Fibroblast of mammary gland (primary cell): ENCODE measurements at places on chromosomes 16 and 17.

DNA sequence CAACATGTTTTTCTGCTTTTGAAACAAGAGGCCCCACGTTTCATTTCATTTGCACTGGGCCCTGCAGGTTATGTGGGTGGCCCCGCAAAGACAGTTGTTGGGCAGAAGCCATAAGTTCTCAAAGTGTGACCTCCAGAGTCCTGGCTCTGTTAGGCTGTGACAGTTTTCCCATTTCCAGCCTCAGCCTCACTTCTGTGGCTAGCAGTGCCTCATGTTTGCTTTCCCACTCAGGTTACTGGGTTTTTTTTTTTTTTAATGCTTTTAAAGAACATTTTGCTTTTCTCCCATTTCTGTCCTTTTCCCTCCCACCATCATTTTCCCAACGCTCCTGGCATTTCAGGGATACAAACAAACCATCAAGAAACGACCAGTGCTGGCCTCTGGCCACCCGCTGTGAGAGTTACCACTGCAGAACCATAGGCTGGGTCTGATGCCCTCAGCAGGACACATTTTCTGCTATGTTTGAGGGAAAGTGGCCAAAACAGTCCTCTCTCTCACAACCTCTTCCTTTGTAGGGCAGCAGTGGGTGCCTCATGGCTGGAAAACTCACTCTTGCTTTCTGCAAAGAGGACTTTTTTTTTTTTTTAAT is 159.0 kb upstream of the MPHOSPH6 start:
- no peak for DNase-seq

DNA sequence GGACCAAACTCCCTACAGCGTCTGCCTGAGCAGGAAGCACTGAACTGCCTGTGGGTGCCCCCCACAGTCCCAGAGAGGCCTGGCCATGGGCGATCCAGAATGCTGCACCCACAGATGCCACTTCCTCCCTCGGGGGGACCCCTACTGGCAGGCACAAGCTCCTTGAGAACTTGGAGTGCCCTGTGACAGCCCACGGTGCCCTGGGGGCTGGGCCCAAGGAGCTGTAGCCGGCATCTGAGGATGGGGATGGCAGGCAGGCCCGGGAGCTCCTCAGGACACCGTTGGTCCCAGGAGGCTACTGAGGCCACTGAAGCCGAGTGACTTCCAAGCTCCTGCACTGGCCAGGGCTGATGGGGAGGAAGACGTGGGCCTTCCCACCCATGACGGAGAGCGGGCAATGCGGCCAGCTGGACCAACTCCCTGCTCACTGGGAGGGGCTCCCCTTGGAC is 15.1 kb upstream of the RASD1 start:
- no peak for DNase-seq

- DNase-seq: no peak
These were observed 97.9 kb downstream of the HS3ST3B1 start for GRCh38 chr17:14398766-14399165.

DNA sequence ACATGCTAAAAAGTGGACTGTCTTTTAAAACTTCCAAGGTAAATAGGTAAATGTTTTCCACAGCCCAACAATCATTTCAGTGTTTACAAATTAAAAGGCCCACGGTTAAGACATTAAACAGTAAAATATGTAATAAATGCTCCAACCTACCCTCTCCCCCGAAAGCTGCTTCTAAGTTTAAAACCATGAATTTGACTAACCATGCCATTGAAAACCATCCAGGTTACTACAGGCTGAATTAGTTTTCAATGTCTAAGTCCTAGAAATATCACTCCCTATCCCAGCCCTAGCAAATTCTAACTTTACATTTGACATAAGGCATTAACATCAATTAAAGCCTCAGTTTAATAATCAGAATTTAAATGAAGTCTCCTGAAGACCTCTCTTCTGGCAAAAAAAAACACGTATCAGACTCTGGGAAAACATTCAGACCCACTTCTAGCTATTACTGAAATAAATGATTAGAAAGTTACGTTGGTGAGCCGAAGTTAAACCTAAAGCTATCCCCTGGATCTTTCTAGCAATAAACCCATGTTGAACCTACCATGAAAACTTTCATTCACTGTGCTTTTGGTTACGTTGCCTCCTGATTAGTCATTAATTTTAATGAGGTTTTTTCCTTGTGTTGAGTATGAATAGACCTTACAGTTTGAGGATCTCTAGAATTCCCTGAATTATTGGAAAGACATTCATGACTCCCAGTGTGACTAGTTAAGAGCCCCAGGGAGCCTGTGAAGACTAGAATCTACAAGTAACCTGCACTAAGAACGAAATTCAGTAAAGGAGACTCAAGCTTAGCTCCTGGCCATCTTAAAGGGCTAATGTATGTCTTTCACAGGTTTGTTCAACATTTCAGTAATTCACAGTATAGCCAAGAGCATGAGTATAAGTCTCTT is 1.7 kb upstream of the POLG2 start:
- peak; percentile 27 for DNase-seq

GRCh38 chr16:17106243-17106791 is 364.4 kb downstream of the XYLT1 start:
- no peak for DNase-seq

DNA sequence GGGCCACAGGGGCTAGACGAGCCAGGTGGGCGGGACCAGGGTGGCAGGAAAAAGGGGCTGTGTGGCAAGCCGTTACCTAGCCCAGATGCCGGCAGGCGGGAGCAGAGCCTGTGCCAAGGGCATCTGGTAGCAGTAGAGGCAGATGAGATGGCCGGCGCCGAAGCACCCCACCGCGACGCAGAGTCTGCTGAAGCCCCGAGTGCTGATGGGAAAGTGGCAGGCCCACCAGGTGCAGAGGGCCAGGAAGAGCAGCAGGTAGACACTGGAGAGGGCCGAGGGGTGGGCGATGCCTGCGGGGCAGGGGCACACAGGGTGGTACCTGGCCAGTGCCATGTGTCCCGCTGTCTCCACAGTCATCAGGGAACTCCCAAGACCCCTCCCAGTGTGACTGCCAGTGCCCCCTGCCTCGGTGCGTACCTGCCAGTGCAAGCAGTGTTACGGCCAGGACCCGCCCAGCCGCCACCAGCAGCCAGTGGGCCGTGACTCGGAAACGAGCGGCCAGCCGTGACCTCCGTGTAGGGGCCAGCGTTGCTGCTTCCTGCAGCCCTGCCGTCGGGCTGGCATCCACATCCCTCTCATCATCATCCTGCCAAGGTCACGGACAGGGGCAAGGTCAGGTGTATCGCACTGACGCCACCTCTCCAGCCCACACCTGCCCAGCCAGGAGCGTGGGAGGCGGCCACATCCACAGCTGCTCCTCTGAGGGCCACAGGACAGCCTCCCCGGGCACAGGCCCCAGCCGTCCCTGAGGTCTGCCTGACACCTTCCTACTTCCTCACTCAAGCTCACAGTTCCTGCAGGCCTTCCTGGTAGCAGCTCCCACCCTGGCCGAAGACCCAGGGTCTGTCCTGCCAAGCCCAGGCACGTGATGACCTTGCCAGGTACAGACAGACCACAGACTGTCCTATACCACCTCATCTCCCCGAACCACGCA is 32.1 kb downstream of the CTU2 start:
- DNase-seq: no peak

DNA sequence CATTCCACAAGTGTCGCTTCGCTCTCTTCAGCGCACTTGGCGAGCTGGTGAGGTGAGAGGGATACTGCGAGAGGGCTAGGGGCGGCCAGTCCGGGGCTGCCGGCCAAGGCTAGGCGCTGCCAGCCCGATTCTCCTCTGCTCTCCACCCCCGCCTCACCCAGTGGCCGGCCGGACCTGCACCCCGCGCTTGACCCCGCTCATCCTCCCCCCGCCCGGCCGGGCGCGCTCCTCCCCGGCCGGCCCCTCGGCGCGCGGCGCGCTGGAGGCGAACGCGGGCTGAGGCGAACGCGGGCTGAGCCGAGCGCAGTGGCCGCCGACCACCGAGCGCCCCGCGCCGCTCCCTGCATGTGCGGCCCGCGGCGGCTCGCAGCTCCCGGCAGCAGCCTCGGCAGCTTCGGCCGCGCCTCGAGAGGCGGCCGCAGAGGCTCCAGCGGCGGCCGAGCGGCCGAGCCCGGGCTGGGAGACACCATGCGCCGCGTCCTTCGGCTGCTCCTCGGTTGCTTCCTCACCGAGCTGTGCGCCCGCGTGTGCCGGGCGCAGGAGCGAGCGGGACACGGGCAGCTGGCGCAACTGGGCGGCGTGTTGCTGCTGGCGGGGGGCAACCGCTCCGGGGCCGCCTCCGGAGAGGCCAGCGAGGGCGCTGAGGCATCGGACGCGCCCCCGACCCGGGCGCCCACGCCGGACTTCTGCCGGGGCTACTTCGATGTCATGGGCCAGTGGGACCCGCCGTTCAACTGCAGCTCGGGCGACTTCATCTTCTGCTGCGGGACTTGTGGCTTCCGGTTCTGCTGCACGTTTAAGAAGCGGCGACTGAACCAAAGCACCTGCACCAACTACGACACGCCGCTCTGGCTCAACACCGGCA is at the start of gene SHISA9:
Gene SHISA9 (plus strand): TSS at position 2 of the 865 bp plus-strand sequence.
- no peak for DNase-seq

DNA sequence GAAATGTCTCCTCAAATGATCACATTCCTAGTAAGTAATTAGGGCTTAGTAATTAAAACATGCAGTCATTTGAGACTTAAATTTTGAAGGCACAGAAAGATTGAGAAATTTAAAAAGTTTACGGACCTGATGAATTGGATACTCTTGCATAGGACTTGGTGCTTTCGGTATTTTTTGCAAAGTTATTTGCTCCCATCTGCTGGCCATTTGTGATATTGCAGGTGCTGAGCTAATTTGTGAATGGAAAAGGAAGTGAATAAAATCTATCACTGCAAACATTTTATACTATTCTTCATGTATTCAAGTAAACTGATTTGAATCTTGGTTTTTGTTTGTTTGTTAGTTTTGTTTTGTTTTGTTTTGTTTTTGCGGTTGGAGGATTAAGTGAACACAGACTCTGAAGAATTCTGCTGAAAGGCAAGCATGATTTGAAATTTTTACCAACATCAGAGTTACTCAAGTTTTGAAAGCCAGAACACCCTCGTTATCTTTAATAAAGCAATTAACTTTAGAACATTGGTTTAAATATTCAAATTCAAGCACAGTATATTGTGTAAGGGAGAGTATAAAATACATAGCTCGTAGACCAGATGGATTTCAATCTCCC is 689.5 kb upstream of the RBFOX1 start:
- DNase-seq: peak; percentile 50

DNA sequence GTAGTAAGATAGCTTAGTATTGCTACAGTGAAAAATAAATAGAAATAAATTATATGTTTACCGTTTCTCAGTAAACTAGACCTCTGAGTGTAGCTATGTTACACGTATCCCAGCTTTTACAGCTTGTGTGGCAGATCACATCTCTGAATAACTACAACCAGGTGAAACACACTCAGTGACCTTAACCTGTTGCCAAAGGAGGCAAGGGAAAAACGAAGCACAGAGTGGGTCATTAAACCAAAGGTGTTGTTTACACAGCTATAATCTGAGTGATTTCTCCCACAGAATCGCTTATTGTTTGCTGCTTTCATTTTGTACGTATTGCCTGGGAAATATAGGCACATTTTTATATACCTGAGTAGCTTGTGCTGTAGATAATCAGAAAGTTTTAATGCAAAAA is 688.2 kb upstream of the KIF2B start:
- no peak for DNase-seq

GRCh38 chr16:53708490-53708889 is 4.5 kb downstream of the FTO start:
- no peak for DNase-seq

DNA sequence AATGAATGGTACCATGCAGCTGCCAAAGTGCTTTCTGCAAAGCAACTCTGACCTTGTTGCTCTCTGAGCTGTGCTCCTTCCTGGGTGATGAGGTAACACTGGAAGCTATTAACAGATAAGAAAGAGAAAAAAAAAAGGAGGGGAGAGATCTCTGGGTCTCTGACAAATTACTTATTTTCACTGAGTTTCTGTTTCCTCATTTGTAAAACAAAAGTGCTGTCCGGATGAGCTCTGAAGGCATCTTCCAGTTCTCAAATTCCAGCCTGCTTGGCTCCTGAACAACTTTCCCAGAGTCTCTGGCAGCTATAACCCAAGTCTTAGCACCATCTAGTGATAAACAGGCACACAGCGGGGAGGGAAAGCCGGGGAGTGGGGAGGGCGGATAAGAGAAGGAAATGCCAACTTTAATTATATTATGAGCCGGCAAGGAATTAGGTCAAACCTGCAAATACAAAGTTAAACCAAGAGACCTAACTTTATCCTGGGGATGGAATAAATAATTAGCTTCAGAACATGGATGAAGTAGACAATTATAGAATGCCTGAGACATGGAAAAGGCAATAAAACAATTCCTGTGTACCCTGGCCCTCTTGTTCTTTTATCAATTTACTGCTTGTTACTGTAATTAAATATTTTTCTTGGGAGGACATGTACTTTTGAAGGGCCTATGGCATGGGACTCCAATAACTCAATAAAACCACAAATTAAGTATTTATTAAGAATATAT is 61.3 kb upstream of the KIFC3 start:
- peak; percentile 79 for DNase-seq

DNA sequence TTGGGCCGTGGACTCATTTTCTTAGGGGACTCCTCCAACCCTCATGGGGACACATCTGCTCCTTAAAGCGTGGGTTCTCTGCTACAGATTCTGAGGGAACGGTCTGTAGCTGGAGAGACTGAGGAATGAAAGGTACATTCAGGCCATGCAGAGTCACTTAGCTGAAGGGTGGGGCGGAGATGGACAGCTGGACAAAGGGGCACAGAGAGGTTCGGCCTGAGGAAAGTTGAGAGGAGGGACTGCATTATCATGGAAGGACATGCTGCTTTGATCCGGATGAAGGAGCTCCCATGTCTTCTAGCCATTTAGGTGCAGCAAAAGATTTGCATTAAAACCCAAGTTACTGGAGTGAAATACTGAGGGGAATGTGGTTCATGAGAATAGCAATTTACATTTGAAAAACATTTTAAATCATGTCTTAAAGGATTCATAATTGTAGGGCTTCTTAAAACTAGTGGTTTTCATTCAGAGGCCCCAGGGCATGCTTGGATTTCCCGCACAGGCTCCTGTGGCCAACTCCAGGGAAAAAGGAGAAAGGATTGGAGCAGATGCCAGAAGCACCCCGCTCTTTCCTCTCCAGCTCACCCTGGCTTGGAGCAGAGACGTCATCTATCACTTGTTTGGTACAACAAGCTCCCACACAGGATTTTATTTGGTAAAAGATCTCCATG is 54.2 kb downstream of the CDRT4 start:
- DNase-seq: no peak
